ENCODE measurements at places on chromosomes 6 and 20.

- no peak for DNase-seq
Measured at GRCh38 chr6:150721418-150722266, 122.0 kb downstream of the PLEKHG1 start.

GRCh38 chr6:118856301-118856700 lies 37.7 kb upstream of the ASF1A start:
- DNase-seq = no peak

- peak; percentile 88 for DNase-seq
Measured at GRCh38 chr6:145147981-145148749, 587.2 kb downstream of the EPM2A start.

GRCh38 chr20:5328268-5328667 lies 11.5 kb upstream of the PROKR2 start:
- no peak for DNase-seq

DNA sequence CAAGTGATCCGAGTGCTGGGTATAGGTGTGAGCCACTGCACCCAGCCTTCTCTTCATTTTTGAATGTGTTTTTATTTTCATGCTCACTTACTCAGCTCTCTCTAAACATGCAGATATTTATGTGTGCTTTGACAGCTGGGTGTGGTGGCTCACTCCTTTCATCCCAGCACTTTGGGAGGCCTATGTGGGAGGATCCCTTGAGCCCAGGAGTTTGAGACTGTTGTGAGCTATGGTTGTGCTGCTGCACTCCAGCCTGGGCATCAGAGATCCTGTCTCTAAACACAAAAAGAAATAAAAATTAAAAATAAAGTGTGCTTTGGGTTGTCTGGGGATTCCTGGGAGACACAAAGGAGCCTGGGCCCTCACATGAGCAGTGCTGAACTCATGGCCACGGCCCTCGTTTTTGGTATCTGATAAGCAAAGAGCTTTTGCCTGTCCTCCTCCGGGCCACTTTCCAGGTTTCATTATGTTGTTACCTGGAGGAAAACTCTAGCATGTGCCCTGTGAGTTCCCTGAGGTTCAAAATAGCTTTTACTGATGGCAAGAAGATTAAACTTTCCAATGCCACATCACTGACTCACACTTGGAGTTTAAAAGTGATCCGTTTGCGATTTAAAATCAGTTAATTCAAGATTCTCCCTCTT lies 78.5 kb downstream of the CD164 start:
- DNase-seq = no peak

DNA sequence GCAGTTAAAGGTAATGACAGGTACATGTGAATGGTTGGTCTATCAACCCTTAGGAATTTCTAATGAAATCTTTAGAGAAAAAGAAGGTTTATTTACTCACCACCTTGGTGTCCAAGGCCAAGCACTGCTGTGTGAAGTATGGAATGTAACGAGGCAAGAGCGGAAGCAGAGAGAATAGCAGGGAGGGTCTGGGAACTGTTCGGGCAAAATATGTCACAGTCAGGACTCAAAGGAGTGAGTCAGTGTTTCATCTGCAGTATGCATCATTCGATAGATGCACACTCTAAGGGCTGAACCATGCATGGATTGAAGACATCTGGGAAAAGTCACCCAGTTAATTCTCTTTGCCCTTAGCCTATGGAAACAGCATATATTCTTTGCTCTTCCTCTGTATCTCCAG lies 33.2 kb downstream of the ADGRF5 start:
- no peak for DNase-seq

GRCh38 chr6:137105375-137105774 lies 60.6 kb upstream of the IL20RA start:
- DNase-seq = no peak

DNA sequence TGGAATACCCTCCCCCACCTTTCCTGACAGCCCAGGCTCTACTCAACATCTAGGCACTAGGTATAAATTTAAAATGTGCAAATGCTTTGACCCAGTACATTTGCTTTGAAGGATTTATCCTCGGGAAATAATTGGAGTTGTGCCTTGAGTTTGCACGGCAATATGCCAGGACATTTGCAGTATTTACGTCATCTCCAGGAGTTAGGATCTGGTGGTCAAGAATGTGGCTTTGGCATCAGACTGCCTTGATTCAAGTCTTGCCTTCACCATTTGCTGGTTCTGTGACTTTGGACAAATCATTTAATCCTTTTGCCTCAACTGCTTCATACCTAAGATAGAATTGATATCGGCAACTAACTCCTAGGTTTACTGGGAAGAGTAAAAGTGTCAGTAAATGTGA lies 169.6 kb downstream of the PLCB1 start:
- no peak for DNase-seq

- no peak for DNase-seq
Measured at GRCh38 chr20:376750-377149, 3.8 kb upstream of the TRIB3 start.

DNA sequence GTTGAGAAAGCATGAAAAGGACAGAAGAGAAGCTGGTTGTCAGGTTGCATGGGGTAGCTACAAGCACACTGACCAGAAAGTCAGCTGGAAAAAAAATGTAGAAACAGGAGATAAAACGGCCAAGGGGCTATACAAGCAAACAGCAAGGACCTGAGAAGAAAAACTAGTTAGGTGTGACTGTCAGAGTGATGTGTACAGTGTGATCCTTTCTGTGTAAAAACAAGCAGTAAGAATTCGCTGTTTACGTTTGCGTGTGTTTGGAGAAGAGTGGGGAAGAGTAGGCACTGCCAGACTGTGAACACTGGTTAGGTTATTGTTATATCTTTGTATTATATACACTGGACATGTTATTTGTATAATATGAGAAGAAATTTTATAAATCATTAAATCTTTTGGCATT lies 28.1 kb downstream of the PTPN1 start:
- DNase-seq = no peak

DNA sequence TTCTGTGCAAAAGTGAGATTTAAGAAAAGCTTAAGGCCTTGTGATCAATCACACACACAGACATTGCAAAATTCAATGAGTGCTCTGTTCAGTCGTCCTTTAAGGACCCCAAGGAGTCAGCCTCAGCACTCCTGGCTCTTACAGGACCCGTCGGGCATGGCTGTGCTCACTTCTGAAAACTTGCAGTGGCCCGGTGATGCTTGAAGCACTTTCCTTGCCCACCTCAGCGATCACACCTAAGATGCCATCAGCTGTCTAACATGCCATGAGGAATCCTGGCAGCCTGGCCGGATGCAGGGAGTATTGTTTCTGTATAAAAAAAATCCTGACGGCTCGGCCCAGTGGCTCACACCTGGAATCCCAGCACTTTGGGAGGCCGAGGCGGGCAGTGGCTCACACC lies 101.4 kb upstream of the LAMP5 start:
- no peak for DNase-seq

GRCh38 chr6:63537959-63538300 lies 34.4 kb upstream of the LOC128125822 start:
- no peak for DNase-seq

GRCh38 chr6:161458201-161458951 lies 184.5 kb upstream of the AGPAT4 start:
- DNase-seq = no peak

GRCh38 chr20:54025251-54025771 lies 45.1 kb downstream of the BCAS1 start:
- DNase-seq = no peak

- DNase-seq = no peak
Measured at GRCh38 chr20:34037767-34038166, 44.1 kb downstream of the RALY start.

DNA sequence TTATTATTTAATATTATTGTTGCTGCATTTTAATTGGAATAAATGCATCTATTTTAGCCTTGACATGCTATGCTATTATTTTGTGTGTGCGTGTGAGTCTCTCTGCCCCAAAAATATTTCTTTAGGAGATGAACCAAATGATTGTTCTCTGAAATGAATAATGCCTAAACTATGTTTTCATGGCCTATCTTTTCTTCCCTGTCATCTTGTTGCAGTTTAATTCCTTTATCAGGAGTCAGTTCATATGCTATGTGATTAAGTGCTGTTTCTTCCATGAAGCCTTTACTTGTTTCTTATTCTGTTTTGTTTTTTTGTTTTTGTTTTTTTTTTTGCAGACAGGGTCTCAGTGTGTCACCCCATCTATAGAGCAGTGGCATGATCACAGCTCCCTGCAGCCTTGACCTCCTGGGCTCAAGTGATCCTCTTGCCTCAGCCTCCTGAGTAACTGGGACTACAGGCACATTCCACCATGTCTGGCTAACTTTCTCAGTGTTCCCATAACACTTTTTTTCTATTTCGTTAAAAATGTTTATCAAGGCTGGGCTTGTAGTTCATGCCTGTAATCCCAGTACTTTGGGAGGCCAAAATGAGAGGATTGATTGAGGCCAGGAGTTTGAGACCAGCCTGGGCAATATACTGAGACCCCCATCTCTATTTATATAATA lies 25.7 kb downstream of the TPX2 start:
- DNase-seq = no peak

DNA sequence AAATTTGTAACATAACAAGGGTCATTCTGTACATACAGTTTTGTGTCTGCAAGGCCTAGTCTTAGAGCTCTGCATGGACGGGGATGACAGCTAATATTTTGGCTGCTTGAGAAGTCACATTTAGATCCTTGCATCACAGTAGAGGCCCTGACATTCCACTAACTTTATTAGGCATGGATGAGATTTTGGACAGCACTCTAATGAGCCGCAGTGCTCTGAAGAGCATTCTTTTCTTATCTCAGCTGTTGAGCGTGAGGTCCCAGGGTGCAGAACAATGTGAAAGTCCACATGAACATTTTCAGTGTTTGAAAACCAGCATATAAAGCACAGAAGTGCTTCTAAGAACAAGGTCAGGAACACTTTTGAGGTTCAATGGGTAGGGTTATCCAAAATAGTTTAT lies 58.9 kb downstream of the IPCEF1 start:
- DNase-seq = no peak

- DNase-seq = peak; percentile 58
Measured at GRCh38 chr20:23995905-23996666, 7.5 kb upstream of the GGTLC1 start.

DNA sequence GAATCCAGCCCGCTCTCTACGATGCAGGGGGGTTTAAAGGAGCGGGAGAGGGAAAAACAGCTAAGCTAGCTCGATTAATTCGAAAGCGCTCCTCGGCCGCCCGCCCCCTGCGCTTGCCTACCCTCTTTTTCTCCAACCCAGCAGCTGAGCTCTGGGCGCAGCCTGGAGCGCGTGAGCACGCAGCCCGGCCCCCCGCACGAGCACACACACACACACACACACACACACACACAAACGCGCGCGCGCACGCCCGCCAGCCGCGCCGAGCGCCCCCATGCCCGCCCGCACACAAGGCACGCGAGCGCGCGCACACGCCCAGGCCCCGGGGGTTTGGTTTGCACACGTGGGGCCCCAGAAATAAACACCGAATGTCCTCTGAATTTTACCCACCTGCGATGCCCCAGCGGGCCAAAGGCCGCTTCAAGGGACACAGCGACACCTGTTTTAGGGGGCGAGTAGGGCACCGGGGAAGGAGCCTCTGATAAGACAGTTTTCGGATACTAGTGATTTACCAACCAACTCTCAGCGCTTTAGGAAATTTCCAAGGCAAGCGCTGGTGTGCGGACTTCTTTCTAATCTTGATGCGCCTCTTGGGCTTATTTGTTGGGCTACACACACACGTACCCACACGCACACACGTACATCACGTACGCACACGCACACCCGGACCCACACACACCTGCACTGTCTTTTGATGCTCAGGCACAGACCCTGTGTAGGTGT lies 802 bp upstream of the NRN1 start:
- DNase-seq = no peak

DNA sequence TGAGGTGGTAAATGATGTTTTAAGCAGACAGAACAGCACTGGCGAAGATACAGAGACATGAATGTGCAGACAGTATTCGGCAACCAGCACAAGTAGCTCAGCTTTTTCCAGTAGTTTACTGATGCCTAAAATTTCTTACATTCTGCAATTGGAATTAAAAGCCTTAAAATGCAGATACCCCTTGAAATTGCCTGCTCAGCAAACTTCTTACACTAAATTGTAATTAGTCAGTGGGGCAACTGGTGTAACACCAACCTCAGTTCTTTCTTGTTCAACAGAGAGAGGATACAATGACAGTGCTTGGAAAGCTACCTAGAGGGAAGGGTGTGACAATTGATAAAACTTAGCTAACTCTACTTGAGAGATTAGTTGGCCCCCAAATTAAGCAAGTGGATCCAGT lies 121.1 kb upstream of the ENPP5 start:
- DNase-seq = no peak

DNA sequence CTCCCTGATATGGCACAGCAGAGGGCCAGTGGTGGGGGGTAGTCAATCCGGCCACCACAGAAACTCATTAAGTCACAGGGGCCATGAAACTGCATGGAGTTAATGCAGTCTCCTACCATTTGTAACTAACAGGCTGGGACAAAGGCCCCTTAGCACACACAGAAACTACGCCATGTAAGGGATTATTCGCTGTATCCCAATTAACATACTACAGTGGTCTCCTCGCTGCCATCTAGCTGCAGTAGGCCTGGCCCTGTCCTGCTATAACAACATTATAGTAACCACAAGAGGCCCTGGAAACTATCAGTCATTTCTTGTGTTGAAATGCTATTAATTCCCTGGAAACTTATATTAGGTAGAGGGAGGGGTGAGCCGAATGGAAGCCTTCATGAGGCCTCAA lies 72.3 kb upstream of the CCN2 start:
- no peak for DNase-seq

DNA sequence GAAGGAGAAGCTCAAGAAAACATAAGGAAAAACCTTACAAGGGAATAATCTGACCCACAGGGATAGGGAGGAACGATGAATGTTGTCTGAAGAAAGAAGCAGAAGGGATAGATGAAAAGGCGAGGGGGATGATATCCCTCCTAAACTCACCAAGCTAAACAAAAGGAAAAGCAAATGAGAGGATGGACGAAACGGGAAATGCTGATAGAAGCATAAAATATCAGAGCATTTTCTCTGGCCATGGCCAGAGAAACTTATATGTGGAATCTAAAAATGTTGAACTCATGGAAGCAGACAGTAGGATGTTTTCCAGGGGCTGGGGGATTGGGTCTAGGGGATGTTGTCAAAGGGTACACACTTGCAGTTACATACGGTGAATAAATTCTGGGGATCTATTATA lies 148.4 kb upstream of the FOXQ1 start:
- DNase-seq = no peak

- no peak for DNase-seq
Measured at GRCh38 chr6:150925976-150926375, 60.5 kb downstream of the MTHFD1L start.

DNA sequence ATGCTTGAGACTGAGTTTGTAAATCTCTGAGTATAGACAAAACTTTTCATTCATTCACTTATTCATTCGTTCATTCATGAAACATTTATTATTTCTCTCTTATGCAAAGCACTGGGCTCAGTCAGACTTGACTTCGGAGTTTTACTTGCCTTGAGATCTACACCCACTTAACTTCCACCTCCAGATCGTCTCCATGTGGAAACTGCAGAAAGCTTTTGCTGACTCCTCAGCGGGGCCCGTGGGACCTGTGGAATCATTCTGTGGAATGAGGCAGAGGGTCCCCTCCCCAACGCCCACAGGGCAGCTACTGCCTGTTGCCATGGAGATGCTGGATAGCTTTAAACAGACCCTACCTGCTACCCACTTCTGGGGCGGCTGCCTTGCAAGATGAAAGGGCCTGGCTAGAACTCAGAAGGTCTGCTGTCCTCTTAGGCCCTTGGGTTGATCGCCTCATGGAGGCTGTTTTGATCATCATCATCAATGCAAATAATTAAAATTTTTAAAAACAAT lies 66.4 kb upstream of the KCNG1 start:
- no peak for DNase-seq

All from T47D (cell line).